ENCODE measurements at places on chromosomes 3 and 15. TPM values are rescaled to one million over a fixed set of nuclear protein-coding genes. Genes with fewer than 3 reads are reported as not detected.

DNA sequence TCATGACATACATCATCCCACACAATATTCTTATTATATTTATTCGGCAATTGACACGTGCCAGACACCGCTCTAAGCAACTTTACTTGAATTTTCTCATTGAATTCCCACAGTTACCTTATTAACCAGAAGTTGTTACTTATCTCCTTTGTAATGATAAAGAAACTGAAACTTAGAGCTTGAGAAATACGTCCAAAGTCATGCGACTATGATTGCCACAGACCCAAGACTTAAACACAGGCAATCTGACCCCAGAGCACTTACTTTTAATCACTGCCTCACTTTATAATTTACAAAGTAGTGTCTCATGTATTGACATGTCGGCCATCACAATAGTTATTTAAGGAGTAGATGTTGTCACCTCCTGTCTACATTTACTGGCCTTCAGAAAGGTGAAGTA, 64.7 kb downstream of the ATP13A4 start:
- no peak for DNase-seq

DNA sequence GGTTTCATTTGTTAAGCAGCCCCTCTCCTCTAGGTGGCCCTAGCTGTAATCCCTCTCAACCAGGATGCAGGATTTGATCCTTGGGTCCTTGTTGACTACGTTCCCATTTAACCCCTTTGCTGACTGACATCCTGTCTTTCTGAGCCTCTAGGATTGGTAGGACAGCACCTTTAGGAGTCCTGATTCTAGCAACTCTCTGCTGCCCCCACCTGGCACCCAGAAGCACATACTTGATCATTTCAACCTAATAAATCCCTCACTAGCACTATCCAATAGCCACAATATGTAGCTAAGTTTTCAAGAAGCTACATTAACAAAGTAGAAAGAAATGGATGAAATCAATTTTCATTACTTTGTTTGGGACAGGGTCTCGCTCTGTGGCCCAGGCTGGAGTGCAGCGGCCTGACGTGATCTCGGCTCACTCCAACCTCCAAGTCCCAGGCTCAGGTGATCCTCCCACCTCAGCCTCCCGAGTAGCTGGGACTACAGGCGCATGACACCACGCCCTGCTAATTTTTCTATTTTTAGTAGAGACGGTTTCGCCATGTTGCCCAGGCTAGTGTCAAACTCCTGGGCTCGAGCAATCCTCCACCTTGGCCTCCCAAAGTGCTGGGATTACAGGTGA, 28.3 kb downstream of the RSL24D1 start:
- DNase-seq, result peak; percentile 84

DNA sequence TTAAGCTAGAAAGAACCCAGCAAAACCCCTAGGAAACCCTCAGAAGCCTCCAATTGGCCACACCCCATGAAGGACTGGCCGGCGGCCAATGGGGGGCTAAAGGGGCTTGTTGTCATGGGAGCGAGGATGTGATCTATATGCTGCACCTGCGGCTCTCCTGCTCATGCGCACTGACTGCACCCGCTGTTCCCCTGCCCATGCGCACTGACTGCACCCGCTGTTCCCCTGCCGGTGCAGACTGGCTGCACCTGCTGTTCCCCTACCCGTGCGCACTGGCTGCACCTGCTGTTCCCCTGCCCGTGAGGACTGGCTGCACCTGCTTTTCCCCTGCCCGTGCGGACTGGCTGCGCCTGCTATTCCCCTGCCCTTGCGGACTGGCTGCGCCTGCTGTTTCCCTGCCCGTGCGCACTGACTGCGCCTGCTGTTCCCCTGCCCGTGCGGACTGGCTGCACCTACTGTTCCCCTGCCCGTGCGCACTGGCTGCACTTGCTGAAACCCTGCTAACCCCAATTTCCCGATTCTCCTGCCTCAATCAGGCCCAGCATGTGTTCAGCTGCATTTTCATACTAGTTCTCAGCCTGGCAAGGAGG, 16.8 kb upstream of the MCCC1 start:
- DNase-seq, result peak; percentile 76

- DNase-seq, result peak; percentile 64
Observed at GRCh38 chr15:72722071-72722696, 36.2 kb downstream of the BBS4 start.

Gene ZBED2
- total RNA-seq, result 9.5 TPM

DNA sequence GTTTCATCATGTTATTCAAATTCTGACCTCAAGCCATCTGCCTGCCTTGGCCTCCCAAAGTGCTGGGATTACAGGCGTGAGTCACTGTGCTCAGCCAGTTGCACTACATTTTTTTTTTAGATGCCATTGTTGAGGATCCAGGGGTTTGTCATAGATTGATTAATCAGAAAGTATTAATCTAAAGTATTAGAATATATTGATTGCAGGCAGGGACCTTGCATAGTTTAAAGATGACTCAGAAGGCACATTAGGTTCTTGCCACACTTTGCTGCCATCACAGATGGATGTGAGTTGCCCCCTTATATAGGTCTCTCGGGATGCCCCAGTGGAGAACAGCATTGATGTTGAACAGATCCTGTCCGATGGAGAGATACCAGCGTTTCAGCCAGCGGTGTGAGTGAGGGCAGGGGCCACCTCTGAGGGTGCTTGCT, 41.1 kb downstream of the IGF1R start:
- no peak for DNase-seq

Gene CCDC9B
- total RNA-seq, result 42.1 TPM

Gene PATL2
- 2.4 TPM for total RNA-seq

- no peak for DNase-seq
Observed at GRCh38 chr3:60114191-60114590, 1064.4 kb upstream of the CFAP20DC start.

GRCh38 chr15:36109943-36110658, 469.3 kb upstream of the CDIN1 start:
- peak; percentile 83 for DNase-seq

Gene FBXW12
- total RNA-seq, result not detected

GRCh38 chr3:121995161-121996137, 26.6 kb downstream of the ILDR1 start:
- DNase-seq, result peak; percentile 23

DNA sequence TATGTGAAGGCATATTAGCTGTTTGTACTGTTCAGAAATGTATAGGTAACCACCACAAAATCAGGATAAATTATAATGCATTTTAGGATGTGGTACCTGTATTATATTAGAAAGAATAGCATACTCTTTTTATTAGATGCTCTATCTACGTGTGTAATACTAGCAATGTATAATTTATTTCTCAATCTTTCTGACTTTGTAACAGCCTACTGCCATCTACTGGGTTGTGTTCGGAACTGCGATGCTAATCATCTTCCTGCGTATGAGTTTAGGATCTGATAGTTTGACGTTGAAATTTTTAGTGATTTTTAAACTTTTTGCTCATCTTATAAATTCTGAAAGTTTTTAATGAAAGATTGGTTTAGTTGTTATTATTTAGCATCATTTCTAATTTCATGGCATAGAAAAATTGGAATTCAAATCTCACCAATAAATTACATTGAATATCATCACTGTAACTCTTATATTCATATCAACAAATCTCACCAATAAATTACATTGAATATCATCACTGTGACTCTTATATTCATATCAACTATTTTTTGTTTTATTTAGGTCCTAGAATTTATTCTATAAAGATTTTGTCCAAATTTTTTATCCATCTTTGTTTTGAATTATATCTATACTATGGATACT, 322.7 kb upstream of the ZNF717 start:
- DNase-seq, result peak; percentile 37

DNA sequence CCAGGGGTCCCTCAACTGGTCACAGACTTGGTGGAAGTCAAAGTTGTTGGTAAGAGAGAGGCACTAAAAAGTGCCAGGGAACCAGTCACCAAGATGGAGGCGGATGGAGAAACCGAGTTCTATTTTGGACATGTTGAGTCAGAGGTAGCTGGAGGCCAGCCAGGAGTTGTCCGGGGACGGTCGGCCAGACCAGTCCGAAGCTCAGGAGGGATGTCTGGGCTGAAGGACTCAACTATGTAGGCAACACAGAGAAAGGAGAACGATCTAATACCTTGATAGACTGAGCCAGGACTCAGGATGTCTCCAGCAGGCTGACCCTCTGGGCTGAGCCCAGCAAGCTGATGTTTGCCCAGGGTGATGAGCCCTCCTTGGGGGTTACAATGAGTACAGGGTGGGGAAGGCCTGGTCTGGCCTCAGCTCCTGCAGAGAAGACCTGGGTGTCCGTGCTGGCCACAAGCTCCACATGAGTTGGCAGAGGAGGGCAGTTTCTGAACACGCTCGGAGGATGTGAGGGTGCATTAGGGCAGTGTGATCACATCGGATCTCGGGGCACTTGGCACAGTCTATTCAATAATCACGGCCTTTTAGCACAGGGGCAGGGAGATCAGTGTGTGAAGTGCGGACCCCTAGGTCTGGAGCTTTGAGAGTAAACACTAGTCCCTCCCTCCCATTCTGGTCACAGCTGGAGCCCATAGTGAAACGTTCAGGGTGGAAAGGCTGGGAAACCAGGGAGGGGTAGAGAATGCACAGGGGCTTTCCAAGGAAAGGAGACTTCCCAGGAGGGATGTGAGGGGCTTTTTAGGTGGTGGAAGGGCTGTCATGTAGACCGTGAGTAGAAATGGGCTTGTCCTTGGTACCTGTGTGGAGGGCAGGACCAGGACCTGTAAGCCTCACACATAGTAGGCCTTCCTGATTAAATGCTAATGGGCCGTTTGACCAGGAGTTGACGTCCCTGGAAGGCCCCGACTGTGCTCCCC, 111.9 kb downstream of the ETFA start:
- DNase-seq, result no peak

Gene ALS2CL
- 53.6 TPM for total RNA-seq

DNA sequence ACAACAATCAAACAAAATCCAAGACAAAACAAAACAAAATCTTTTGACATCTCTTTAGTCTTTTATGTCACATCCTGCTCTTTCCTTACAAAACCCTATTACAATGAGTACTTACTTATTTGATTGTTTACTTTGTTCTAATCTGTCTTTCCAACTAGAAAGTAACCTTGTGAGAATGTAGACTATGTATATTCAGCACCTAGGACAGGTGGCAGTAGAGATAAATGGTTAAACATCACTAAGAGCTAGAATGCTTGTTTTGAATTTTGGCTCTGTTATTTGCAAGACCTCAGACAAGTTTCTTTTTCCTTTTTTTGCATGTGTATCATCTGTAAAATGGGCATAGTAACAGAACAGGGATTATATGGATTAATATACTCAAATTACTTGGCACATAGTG, 33.1 kb upstream of the NAALADL2 start:
- no peak for DNase-seq

DNA sequence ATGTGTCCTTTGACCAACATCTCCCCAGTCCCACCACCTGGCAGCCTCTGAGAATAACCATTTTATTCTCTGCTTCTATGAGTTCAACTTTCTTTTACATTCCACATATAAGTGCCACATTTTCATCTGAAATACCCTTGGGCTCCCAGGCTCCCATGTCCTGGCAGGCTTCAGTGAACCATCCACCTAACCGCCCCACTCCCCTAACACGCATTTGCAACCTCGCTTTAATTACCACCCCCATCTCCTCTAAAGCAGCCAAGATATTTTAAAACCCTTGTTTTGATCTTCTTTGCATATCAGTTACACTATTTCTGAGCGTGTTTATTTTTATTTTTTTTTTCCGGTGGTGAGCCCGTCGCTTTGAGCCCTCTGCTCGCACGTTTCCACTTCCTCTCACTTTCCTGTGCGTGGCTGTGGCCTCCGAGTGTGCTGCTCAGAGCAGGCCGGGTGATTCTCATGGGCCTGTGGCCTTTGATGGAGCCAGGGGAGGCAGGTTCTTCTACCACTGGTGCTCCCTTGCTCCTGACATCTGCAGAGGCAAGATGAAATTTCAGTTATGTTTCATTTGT, 195.4 kb upstream of the LPP start:
- no peak for DNase-seq

Gene VGLL3
- total RNA-seq, result 32.8 TPM

- peak; percentile 32 for DNase-seq
Observed at GRCh38 chr3:160929595-160929994, 173.6 kb downstream of the PPM1L start.

GRCh38 chr15:61144055-61144454, 85.0 kb downstream of the RORA start:
- DNase-seq, result no peak

GRCh38 chr3:20007960-20008359, 4.1 kb downstream of the PP2D1 start:
- no peak for DNase-seq

GRCh38 chr3:55030938-55031337, 103.1 kb upstream of the LRTM1 start:
- DNase-seq, result no peak

- no peak for DNase-seq
Observed at GRCh38 chr3:133162670-133163305, 124.6 kb downstream of the TMEM108 start.

- DNase-seq, result no peak
Observed at GRCh38 chr15:66389098-66389858, 2.6 kb downstream of the MAP2K1 start.
